ENCODE measurements at places on chromosomes 2 and 18.

- DNase-seq, result no peak
Measured at GRCh38 chr18:64718808-64719207, 569.9 kb upstream of the LINC00305 start.

DNA sequence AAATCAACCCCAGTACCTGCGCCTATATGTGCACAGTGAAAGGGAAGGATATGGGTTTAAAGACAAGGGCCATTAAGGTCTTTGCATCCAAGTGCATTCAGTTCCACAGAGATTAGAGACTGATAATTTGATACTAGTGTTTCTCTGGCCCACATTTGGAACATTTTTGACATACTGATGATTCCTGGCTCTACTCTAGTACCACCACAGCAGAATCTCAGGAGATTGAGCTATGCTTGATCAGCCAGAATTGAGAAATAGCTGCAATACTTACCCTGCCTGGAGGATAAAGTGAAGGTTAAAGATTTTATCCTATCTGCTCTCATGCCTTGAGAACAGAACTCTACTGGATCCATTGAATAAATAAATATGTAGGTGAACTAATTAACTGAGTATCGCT lies 1267.8 kb downstream of the SUCLG1 start:
- DNase-seq, result no peak

DNA sequence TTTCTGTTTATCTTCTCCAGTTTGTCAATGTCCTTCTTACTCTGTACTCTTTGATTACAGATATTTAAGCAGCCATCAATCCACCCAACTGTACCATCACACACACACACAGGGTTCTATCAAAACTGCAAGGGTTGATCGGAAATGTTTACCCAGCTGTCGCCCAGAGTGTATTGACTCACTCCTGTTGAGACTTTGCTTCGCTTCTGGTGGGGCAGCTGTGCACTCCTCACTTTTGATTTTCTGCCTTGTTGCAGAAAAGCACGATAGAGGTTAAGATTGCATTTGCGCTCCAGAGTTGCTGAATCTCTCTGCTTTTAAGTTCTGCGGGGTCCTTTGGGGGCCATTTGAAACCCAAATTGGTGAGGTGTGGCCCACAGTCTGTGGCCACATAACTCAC lies 216.2 kb downstream of the SETBP1 start:
- DNase-seq, result no peak

- no peak for DNase-seq
Measured at GRCh38 chr18:79680100-79680879, 687 bp downstream of the CTDP1 start.

- DNase-seq, result no peak
Measured at GRCh38 chr2:61575447-61575859, 37.3 kb upstream of the XPO1 start.

DNA sequence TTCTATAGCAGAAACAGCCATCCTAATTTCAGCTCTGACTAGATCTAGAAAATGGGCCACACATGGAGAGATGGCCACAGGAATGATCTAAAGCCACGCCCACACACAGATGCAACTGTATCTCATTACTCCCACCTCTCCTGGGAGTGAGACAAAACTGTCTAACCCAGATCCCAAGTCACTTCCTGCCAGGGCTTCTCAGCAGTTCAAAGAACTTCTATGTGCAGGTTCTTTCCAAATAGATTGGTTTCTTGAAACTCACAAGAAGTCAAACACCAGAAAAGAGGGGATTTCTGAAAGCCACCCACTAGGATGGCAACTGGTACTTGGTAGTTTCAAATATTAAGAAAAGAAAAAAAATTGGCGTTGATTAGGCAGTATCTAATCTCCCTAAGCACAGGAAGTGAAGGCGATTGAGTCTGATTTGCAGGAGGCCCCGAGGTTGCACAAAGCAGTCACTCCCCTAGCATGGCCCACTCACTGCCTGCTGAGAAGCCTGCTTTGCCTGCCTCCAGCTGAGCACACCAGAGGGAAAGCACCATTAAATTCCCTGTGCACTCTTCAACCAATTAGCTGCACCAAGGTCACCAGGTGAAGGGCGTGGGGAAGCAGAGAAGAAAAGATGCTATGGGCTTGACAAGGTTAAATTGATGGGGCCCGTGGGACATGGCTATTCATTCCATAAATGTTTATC lies 51.1 kb downstream of the PAPOLG start:
- DNase-seq, result no peak

DNA sequence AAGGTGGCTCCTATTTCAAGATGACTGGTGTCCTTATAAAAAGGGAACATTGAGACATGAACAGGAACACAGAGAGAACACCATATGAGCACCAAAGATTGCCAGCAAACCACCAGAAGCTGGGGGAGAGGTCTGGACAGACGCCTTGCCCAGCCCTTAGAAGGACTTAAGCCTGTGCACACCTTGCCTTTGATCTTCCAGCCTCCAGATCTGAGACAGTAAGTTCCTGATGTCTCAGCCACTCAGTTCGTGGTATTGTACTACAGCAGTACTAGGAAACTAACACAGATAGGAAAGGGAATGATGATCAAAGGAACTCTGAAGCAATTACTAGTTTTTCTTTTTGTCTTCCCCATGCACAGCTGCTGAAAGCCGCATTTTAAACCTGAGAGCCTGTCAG lies 137.3 kb upstream of the FHL2 start:
- DNase-seq, result no peak

DNA sequence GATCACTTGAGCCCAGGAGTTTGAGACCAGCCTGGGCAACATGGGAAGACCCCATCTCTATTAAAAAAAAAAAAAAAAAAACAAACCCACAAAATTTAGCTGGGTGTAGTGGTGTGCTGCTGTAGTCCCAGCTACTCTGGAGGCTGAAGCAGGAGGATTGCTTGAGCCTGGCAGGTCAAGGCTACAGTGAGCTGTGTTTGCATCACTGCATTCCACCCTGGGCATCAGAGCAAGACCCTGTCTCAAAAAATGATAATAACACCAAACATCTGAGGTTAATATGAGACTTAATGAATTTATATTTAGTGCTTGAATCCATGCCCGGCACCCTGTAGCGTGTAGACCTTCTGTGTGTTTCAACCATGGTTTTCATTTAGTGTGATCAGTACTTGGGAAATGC lies 22.8 kb downstream of the CABLES1 start:
- no peak for DNase-seq

DNA sequence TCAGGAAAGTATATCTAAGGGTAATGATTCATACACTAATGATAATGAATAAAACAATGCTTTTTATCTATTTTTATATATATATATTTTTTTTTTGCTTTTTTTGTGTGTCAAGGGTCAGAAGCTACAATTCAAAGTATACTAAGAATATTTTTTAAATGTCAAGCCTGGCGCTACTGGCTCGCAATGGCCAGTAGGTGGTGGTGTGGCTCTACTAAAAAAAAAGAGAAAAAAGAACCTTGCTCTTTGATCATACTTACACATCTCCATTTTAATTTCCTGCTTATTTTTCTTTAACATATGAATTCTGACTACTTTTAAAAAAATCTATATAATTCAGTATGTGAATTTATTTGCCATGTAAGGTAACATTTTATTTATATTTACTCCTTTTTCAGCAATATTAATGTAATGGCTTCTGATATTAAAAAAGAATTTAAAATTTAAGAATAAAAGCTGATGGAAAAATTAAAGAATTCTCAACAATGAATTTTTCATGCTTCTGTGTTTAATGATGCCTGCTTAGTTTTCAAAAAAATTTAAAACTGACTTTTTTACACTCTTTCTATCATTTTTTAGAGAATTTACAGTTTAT lies 232.9 kb downstream of the GULP1 start:
- DNase-seq, result no peak

GRCh38 chr2:191636235-191636543 lies 41.7 kb upstream of the NABP1 start:
- DNase-seq, result no peak

- DNase-seq, result no peak
Measured at GRCh38 chr18:10041180-10041579, 127.4 kb downstream of the VAPA start.

DNA sequence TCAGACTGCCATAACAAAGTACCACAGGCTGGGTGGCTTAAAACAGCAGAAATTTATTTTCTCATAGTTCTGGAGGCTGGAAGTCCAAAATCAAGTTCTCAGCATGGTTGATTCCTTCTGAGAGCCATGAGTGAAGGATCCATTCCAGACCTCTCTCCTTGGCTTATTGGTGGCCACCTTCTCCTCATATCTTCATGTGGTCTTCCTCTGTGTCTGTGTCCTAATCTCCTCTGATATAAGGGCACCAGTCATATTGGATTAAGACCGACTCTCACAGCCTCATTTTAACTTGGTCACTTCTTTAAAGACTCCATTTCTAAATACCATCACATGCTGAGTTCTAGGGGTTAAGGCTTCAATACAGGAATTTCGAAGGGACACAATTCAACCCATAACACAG lies 65.1 kb downstream of the CFAP221 start:
- no peak for DNase-seq

GRCh38 chr2:109164311-109164710 lies 35.3 kb downstream of the SH3RF3 start:
- no peak for DNase-seq

DNA sequence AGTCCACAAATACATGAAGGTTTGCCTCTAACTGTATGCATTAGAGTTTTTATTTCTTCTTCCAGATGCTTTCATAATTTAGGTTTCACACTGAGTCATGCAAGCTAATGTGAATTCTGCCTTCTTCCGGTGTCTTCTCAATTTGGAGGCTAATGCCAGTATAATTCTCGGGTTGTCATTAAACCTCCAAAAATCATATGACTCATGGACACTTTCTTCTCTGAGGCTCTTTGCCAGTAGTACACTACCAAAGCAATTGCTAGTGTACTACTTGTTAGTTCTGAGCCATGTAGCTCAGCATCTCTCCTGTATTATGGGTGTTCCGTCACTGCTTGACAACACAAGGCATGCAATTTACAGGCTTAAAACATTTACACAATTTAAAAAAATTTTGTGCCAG lies 137.1 kb downstream of the VWC2L start:
- no peak for DNase-seq

DNA sequence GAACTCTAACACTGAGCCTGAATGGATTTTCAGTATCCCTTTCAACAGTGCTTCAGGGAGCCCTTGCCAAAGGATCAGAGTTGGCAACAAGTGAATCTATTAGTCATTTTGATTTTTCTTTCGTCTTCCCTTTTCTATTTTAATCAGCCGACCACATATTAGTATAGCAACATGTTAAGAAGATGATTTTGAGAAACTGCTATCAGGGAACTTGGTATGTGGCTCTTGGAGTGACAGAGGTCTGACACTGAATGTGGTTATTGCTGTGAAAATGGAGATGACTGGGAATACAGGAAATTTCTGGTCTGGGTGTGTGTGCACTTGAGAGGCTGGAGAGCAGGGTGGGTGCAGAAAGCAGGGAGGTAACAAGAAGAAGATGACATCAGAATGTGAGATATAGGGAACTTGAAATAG lies 28.7 kb upstream of the IL1RL1 start:
- DNase-seq, result no peak

DNA sequence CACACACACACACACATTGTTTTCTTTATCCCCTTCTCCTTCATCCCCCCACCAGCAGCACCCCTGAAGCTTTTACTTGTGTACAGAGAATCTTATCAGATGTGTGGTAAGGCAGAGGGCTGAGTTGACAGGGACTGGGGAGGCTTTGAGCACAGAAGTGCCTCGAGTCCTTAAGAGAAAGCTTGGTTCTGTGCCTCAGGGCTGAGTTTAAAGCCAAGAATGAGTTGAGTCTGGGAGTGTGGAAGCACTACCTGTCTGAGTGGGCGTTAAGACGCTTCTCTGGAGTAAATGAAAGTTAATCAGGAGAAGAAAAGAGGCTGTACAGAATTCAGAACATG lies 2.7 kb downstream of the ID2 start:
- no peak for DNase-seq

DNA sequence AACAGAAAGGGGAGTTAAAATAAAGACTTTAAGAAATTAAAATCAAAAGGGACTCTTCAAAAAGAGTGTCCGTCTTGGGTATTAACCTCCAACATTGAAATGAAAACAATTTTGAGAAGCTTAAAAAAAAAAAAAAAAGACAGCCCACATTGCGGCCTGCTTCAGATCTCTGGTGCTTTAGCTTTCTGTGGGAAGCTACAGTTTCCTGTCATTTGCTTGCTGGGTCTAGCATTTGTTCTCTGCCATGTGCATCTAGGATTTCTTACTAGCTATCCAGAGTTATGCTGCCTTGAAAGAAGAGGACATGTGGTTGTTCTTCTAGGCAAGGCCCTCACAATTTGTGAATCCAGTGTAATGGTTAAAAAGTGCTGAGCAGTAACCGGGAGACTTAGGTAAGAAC lies 375.3 kb downstream of the SLC4A3 start:
- DNase-seq, result no peak

- no peak for DNase-seq
Measured at GRCh38 chr2:14513903-14514302, 118.6 kb upstream of the LRATD1 start.

DNA sequence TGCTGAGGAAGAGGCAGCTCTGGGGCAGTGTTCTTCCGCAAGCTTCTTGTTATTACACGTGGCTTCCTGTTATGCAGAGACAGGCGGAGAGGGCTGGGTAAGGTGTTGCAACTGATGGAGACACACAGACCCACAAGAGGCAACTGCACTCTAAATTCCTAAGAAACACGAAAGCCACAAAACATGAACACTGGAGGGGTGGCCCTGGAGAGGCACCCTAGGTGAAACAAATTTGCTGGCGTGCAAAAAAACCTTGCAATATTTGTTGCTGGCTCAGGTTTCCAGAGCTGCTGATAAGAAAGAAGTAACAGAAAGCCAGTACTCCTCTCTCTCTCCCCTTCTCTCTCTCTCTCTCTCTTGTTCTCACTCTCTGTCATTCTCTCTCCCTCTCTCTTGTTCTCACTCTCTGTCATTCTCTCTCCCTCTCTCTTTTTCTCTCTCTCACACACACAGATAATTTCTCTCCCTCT lies 31.8 kb downstream of the ARHGAP25 start:
- DNase-seq, result no peak

GRCh38 chr2:239721531-239721930 lies 303.6 kb downstream of the NDUFA10 start:
- no peak for DNase-seq
